CD4-positive, alpha-beta T cell (primary cell): ENCODE measurements at places on chromosomes 3 and 15. TPM values are rescaled to one million over a fixed set of nuclear protein-coding genes. Genes with fewer than 3 reads are reported as not detected.

GRCh38 chr3:107853821-107854220, 237.0 kb downstream of the CD47 start:
- H3K4me1 ChIP-seq = no peaks in the 10 kb centered on the region
- H3K36me3 ChIP-seq = no peaks in the 10 kb centered on the region
- DNase-seq = no peak
- no peak overlapping the region for H3K27ac ChIP-seq

GRCh38 chr3:157819270-157820156, 286.7 kb downstream of the SHOX2 start:
- DNase-seq = no peak
- no peaks in the 10 kb centered on the region for H3K36me3 ChIP-seq
- H3K4me3 ChIP-seq = no peak overlapping the region
- H3K27me3 ChIP-seq = no peaks in the 10 kb centered on the region

- no peaks in the 10 kb centered on the region for H3K4me1 ChIP-seq
- no peak overlapping the region for H3K4me3 ChIP-seq
- DNase-seq = no peak
- no peaks in the 10 kb centered on the region for H3K27me3 ChIP-seq
- H3K36me3 ChIP-seq = no peaks in the 10 kb centered on the region
- H3K27ac ChIP-seq = no peak overlapping the region
Measured at GRCh38 chr3:4078903-4079302, 224.3 kb upstream of the SETMAR start.

- no peak for DNase-seq
- H3K36me3 ChIP-seq = no peaks in the 10 kb centered on the region
- H3K27ac ChIP-seq = no peak overlapping the region
- H3K4me3 ChIP-seq = no peak overlapping the region
- H3K27me3 ChIP-seq = peaks cover 5% of the 10 kb centered on the region
- no peaks in the 10 kb centered on the region for H3K4me1 ChIP-seq
Measured at GRCh38 chr3:126375835-126376331, 18.7 kb upstream of the KLF15 start.

GRCh38 chr15:42914728-42915497, 5.7 kb downstream of the TTBK2 start:
- H3K4me3 ChIP-seq = no peak overlapping the region
- no peak for DNase-seq
- H3K4me1 ChIP-seq = peaks cover 6% of the 10 kb centered on the region
- no peaks in the 10 kb centered on the region for H3K36me3 ChIP-seq
- H3K27ac ChIP-seq = no peak overlapping the region
- no peaks in the 10 kb centered on the region for H3K27me3 ChIP-seq

DNA sequence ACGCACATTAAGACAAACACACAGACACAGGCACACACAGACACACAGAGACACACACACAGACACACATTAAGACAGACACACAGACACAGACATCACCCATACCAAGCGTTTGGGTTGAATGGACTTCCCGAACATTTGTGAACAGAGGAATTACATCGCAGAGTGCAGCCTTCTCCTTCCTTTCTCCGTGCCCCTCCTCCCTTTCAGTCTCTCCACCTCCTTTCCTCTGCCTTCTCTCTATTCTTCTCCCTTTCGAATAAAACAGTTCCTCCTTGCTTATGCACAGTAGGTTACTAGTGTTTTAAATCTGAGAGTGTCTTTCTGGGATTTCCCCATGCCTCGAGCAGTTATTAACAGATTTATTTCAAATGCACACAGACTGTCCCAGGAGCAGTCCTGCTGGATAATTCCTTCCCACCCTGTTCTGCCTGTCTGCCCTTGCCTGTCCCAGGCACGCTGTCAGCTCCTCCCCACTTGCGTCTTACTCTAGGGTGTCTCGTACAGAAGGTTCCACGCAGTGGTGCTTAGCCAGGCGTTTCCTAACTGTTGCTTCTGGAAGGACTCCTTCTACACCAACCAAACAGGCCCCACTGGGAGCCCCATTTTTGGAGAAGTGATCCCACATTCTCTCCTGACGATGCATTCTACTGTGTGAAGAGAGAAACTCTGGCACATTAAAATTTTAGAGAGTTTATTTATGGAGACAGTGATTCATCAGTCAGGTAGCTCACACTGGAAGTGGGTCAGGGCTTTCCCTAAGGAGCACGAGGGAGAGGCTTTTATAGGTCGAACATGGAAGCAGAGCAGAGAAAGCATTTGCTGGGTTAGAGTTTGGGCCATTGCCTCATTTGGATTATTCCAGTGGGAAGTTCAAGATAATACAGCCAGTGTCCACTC, 163.8 kb downstream of the SV2B start:
- H3K4me3 ChIP-seq = no peak overlapping the region
- H3K4me1 ChIP-seq = no peaks in the 10 kb centered on the region
- H3K36me3 ChIP-seq = no peaks in the 10 kb centered on the region

DNA sequence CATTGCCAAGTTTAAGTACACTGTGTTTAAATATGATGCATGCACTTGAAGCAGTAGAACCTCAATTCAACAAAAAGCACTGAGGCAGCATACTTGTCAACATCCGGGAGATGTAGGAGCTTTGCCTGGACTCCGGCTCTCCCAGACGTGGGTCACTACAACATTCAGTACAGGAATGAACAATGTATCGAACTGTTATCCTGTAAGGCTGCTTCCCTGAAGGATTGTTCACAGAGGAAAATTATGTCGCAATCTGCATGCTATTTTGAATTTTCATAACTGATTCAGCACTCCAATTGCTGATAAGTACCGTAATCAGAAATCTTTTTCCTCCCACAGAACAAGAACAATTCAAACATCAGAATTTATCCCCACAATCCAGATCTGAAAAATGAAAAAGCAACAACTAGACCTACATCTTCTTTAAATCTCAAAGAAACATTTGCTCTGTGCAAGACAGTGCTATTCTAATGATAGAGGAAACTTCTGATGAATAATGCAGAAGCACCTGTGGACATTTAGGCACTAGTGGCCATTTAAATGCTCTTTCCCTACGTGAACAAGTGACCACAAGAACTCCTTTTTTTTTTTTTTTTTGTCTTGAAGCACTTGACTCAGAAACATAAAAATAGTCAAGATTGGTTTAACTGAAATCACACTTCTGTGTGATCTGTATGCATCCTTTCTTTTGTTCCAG, 113.4 kb downstream of the PLCH1 start:
- no peaks in the 10 kb centered on the region for H3K36me3 ChIP-seq
- no peaks in the 10 kb centered on the region for H3K27me3 ChIP-seq
- DNase-seq = no peak
- no peak overlapping the region for H3K4me3 ChIP-seq

DNA sequence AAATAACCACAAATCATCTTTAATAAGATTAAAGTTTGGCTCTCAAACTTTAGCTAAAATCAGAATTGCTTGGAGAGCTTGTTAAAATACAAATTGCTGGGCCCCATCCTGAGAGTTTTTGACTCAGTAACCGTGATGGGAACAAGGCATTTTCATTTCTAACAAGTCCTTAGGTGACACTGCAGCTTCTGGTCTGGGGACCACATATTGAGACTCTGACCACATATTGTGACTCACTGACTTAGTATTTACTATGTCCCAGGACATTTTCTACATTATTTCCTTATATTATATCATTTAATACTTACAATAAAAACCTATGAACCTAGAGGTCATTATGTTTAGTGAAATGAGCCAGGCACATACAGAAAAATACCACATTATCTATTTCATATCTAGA, 164.5 kb downstream of the ZMAT3 start:
- no peaks in the 10 kb centered on the region for H3K4me1 ChIP-seq
- no peaks in the 10 kb centered on the region for H3K27me3 ChIP-seq
- no peak overlapping the region for H3K27ac ChIP-seq
- no peaks in the 10 kb centered on the region for H3K36me3 ChIP-seq
- no peak for DNase-seq

GRCh38 chr3:151248772-151249337, 29.5 kb downstream of the P2RY14 start:
- no peaks in the 10 kb centered on the region for H3K4me1 ChIP-seq
- H3K27ac ChIP-seq = no peak overlapping the region

DNA sequence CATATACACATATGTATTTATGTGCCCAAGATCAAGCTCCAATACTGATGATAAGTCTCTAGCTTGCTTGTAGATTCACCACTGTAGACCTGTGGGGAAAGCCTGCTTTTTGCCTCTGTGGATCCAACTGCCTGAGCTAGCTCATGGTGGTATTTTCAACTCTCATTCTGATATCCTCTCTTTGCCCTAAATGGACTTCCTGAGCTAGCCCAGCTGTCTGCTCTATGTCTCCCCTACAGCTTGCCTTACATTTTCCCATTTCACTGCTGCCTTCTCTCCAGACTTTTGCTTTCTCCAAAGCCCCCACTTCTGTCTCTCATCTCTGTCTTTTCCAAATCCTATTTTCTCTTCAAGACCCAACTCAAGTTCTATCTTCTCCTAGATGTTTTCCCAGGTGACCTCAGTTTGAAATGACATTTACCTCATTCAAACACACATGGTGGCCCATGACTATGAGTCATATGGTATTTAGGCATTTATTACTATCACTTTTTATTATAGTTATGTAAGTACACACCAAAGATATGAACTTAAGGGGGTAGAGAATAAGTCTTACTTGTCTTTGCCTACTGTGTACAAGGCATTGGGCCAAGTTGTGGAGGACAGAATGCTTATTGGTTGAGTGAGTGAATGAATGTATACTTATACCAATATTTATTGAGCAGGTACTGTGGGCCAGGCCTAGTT, 191.7 kb downstream of the NR1D2 start:
- no peaks in the 10 kb centered on the region for H3K27me3 ChIP-seq
- H3K36me3 ChIP-seq = no peaks in the 10 kb centered on the region
- H3K4me1 ChIP-seq = no peaks in the 10 kb centered on the region
- no peak overlapping the region for H3K4me3 ChIP-seq

DNA sequence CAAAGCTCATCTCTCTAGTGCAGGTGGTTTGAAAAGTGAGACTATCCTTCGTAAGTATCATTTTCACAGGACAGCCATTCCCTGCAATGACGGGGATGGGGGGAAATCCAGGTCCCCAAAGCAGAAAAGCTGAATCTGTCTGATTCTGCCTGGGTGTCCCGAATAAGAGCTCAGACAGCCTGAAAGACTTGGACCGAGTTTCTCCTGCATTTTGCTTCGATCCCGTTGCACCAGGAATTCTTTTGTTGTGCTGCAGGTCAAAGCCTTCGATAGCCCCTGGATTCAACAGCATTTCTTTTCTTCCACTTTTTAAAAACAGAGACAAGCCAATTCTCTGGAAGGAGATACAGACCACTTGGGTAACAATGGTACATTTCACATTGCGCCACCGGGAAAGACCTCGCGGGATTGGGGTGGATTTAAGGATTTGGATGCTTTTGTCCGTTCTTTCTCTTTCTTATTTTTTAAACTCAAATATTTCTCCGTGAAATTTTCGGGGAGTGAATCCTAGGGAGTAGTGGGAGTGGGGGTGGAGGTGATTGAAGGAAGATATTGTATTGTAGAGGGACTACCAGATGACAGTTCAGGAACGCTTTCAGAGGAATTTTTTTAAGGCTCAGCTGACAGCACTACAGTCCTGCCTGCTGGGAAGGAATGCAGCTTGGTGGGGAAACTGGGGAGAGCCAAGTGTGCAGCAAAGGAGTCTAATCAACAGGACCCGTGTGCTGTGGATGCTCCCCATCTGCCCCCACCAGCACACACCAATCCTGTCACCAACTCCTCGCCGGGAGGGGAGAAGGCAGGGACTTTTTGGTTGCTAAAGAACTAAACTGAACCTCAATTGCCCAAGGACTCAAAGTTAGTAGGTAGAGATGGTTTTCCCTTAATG, 2.6 kb downstream of the SLITRK3 start:
- no peak overlapping the region for H3K27ac ChIP-seq
- H3K4me3 ChIP-seq = no peak overlapping the region
- no peak for DNase-seq
- no peaks in the 10 kb centered on the region for H3K36me3 ChIP-seq
- H3K4me1 ChIP-seq = peaks cover 3% of the 10 kb centered on the region
- H3K27me3 ChIP-seq = peaks cover 45% of the 10 kb centered on the region

DNA sequence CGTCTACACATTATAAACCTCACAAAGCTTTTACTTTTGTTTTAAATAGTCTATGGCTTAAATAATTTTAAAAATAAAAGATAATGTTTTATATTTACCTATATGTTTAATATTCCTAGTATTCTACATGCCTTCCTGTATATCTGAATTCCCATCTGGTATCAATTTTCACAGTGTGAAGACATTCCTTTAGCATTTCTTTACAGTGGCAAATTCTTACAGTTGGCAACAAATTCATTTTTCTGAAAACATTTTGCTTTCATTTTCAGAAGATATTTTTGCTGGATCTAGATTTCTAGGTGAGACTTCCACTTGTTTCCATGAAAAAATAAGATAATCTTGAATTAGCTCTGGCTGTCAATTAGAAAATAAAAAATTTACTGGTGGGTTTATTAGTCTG, 471.4 kb upstream of the NAALADL2 start:
- H3K4me3 ChIP-seq = no peak overlapping the region
- H3K27me3 ChIP-seq = no peaks in the 10 kb centered on the region
- H3K27ac ChIP-seq = no peak overlapping the region
- H3K4me1 ChIP-seq = no peaks in the 10 kb centered on the region

GRCh38 chr3:157059661-157060060, 100.3 kb downstream of the CCNL1 start:
- no peak for DNase-seq
- H3K36me3 ChIP-seq = no peaks in the 10 kb centered on the region
- no peaks in the 10 kb centered on the region for H3K27me3 ChIP-seq
- no peak overlapping the region for H3K4me3 ChIP-seq

- no peaks in the 10 kb centered on the region for H3K36me3 ChIP-seq
- DNase-seq = no peak
- H3K27ac ChIP-seq = no peak overlapping the region
- H3K27me3 ChIP-seq = peaks cover 4% of the 10 kb centered on the region
- no peak overlapping the region for H3K4me3 ChIP-seq
- H3K4me1 ChIP-seq = no peaks in the 10 kb centered on the region
Measured at GRCh38 chr3:53773611-53774368, 72.4 kb downstream of the CHDH start.

GRCh38 chr3:66336333-66336766, 115.5 kb downstream of the SLC25A26 start:
- no peak overlapping the region for H3K27ac ChIP-seq
- H3K4me1 ChIP-seq = no peaks in the 10 kb centered on the region
- no peak overlapping the region for H3K4me3 ChIP-seq
- H3K36me3 ChIP-seq = no peaks in the 10 kb centered on the region
- no peak for DNase-seq

GRCh38 chr3:40768536-40768935, 243.8 kb downstream of the ZNF621 start:
- H3K4me1 ChIP-seq = no peaks in the 10 kb centered on the region
- no peak for DNase-seq
- no peak overlapping the region for H3K4me3 ChIP-seq
- H3K36me3 ChIP-seq = no peaks in the 10 kb centered on the region

DNA sequence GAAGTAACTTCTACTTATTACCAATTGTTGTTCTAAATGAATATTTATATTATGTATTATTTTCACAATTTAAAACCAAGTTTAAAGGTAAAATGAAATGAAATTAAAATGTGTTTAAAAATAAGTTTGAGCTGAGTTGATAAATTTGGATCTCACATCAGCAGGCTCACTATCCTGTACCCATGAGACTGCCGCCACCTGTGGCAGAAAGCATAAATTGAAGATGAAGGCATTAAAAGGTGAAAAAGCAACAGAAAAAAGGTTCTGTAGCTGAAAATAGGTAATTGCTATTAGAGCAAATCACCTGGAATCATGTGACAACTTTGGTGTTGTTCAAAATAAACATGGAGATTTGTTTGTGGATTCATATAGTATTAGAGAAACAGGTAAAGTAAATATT, 133.0 kb upstream of the CADM2 start:
- H3K27ac ChIP-seq = no peak overlapping the region
- no peaks in the 10 kb centered on the region for H3K36me3 ChIP-seq

Gene CLRN1
- total RNA-seq = not detected

Gene ZBED2
- 0.11 TPM for total RNA-seq

Gene MESP2
- total RNA-seq = not detected

Gene ITIH4
- total RNA-seq = 35.8 TPM

Gene ADCY5
- total RNA-seq = not detected

Gene FSIP1
- total RNA-seq = 0.34 TPM

Gene ACOX2
- total RNA-seq = not detected

Gene TMEM108
- total RNA-seq = not detected
